ENCODE measurements at places on chromosomes 11 and 22.

DNA sequence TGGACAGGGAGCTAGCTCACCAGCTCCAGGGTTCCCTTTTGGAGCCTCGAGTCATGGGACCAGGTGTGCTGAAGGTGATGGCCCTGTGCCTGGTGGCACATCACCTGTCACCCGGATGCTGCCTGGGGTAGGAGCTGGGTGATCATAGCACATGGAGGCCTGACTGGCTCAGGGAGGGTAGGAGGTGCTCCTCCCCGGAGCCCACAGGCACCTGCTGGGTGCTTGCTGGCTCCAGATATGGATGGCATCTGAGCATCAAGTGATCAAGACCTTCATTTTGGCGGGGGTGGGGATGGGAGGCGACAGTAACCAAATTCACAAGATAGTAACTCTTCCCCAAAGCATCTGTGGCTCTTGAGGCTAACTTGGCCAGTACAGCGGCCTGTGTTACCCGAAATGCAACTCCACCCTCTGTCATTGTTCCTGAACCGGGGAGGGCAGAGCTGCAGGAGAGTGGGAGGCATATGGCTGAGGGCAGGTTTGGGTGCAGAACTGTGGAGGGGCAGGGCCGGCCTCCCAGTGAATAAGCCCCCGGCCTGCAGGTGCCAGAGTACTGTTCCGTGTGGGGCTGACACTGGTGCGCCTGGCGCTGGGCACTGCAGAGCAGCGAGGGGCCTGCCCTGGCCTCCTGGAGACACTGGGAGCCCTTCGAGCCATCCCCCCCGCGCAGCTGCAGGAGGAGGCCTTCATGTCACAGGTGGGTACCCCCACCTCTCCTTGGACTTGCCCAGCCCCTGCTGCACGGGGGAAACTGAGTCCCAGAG, 4.7 kb downstream of the TBC1D10C start:
- DNase-seq: no peak

DNA sequence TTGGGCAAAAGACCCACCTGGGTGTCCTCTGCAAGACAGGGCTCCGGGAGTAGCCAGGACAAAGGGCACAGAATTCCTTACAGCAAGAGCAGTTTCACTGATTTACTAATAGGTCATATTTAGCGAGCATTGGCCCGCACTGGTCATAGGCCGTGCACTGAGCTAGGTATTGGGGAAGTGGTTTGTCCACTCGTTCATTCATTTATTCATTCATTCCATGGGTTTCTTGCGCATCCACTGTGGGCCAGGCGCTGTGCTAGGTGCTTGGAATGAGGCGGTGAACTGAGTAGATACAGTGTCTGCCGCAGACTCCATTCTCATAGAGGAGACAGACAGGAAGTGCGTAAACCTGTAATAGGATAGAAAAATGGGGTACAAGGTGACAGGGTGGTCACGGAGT, 13.2 kb upstream of the LINC01488 start:
- DNase-seq: no peak

GRCh38 chr22:40237788-40238424, 60.2 kb downstream of the TNRC6B start:
- no peak for DNase-seq

DNA sequence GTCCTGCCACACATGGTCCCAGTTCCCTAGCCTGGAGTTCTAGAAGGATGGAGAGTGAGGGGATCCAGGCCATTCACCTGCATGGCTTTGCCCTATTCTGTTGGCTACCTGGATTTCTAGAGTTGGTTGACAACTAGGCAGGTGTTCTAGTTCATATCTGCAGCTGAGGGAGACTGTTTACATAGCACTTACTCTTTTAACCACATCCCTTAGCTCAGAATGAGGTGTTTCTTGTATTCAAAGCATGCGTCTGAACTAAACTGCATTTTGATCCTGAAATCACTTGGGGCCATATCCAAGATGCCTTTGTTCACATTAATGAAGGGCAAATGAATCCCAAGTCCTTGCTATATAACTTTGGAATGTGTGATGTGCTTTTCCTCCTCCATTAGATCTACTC, 60.9 kb downstream of the SYT13 start:
- DNase-seq: no peak

GRCh38 chr11:74532501-74533246, 39.1 kb upstream of the LIPT2 start:
- DNase-seq: no peak

GRCh38 chr22:24516301-24516737, 21.2 kb downstream of the UPB1 start:
- no peak for DNase-seq

DNA sequence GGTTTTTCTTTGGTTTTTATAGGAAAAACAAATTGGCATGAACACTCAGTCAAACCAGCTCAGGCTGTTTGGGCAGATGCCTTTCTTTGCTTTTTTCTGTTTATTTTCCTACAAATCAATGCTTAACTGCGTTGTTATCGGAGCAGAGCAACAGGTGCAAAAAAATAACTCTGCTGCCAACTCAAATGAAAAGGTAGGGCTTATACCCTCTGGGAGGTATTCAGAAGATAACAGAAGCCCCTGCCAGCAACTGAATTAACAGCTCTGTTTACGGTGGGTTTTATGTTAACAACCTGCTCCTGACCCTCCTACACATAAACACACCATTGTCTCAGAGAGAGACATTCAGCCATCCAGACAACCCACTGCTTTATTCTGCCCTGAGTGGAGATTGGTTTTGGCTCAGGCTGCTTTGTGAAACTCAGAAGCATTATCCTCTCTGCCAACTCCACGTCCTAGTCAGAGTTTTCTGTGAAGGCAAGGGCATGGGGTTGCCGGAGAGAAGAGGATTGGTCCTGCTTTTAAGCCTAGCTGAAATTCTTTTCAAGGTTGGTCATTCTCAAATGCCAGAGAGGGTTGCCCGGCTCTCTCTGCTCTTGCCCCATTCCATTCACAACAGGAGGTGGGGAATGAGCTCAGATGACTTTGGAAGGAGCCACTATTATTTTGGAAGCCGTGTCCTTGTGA, 11.4 kb downstream of the EHF start:
- no peak for DNase-seq

GRCh38 chr22:23251445-23252093, 71.3 kb downstream of the BCR start:
- peak; percentile 31 for DNase-seq

DNA sequence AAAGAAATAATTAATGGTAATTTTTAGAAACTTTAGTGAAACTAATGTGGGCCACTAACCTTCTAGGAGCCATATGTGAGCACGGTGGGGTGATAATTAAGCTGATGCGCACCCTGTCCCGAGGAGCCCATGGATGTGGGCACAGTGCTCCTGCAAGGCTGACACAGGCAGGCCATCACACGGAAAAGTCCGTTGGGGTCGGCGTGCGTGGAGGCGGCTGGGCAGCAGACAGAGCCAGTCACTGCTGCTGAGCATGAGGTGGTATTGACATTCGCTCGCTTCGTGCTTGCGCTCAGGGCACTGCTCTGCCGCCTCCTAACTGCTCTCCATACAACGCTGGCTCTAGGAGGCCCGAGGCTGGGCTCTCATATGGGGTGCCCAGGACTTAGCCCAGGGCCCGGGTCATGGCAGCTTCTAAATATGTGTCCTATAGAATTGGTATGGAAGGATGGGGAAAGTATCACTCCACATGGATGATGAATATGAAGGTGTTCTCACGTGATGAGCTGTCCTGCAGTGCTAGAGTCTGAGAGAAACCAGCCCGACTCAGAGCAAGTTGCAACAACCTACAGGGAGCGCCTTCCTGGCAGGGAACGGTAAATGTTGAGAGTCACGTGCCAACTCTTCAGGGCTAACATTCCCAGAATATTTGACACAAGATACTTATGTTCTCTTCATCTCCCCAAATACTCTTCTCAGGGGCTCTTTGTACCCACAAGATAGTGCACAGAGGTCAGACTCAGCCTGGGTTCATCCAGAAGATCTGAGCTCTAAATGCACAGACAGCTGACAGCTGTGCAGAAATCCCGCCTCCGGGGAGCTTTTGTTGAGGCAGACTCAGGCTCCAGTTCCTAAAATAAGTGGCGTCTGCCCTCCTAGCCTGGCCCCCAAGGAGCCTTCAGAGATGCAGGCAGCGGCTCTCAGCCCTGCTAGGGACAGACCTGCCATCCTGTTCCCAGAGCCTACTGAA, 50.6 kb upstream of the ARFGAP3 start:
- DNase-seq: no peak

- peak; percentile 8 for DNase-seq
Measured at GRCh38 chr11:93921695-93922468, 71.5 kb upstream of the VSTM5 start.

GRCh38 chr22:46366801-46367706, 31.5 kb downstream of the TRMU start:
- DNase-seq: no peak

DNA sequence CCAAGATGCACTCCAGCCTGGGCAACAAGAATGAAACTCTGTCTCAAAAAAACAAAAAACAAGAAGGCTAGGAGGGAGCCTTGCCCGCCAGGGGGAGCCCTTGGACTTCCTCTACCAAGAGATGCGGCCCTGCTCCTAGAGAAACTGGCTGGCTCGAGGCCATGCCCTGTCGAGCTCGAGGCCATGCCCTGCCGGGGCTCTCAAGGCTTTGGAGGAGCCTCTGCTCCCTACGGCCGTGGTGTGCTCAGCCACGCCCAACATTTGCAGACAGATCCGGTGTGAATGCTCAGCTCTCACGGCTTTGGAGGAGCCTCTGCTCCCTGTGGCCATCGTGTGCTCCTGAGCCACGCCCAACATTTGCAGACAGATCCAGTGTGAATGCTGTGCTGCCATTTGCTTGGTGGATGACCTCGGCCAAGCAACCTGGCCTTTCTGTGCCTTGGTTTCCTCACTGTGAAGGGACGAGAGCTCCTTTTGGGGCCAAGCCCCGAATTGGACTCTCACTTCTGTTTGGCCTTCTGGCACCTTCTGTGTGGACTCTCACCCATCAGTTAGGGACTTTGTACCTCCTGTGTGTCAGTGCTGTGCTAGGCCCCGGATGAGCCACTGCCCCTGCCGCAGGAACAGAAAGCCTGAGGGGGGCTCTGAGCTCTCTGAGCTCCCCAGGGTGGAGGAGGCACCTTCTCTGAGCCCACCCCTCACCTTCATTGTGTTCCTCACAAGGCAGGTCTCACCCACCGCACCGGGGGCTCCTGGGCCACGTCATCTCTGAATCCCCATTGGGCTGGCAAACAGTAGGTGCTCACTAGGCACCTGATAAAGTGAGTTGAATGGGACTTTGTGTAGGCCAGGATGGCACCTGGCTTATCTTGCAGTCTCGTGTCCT, 14.1 kb downstream of the C11orf24 start:
- peak; percentile 92 for DNase-seq

GRCh38 chr22:32334660-32335365, 22.9 kb upstream of the RFPL3 start:
- DNase-seq: no peak

- DNase-seq: no peak
Measured at GRCh38 chr11:21877151-21877550, 315.7 kb upstream of the ANO5 start.

DNA sequence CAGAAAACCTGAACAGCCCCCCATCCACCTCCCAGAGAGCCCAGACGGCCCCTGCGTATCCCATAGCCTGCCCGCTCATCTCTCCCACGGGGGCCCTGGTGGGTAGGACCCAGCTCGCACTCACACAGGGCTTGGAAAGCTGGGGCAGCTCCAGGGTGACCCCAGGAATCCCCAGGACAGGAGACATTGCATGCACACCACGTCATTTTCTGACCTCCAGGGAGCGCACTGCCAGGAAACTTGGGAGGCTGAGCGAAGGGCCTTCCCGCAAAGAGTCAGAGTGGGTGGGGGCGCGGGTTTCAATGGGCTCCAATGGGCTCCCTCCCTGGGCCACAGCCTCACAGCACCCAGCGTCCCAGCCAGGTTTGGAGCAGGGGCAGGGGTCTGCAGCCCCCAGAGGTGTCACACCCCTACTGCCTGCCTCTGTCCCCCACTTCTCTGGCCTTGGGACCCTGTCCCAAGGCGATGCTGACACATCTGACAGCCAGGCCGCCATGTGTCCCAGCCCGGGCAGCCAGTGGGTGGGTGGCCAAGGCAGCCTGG, 8.2 kb upstream of the SYT8 start:
- no peak for DNase-seq

GRCh38 chr11:17219016-17219415, 11.2 kb upstream of the PIK3C2A start:
- no peak for DNase-seq

DNA sequence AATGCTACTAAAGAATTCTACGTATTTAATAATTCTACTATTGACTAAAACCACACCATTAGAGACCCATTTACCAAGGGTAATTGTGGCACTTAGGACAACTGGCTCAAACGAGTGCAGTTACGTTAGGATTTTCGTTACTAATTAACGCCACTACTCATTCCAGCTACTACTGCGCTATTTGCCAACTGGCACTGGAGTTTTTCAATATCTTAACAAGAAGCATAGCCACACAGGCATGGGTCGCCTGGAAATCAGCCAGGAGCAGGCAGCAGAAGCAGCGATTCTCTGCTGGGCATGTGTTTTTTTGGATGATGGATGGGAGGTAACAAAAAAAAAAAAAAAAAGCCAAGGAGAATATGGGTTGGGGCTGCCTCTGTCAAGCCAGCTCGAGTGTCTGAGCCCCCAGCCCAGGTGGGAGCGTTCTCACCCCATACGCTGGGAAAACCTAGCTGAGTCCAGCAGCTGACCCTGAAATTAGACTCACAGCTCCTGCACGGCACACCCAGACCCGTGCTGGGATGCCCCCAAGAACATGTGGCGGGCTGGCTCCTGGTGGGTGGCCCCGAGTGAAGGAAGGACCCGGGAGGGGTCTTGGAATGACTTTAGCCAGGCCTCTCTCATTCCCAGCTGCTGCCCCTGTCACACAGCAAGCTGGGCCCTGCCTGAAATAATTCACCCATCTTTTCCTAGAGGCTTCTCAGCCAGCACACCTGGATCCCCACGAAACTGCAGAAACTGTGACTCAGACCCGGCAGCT, 214.0 kb downstream of the BRD1 start:
- DNase-seq: no peak

DNA sequence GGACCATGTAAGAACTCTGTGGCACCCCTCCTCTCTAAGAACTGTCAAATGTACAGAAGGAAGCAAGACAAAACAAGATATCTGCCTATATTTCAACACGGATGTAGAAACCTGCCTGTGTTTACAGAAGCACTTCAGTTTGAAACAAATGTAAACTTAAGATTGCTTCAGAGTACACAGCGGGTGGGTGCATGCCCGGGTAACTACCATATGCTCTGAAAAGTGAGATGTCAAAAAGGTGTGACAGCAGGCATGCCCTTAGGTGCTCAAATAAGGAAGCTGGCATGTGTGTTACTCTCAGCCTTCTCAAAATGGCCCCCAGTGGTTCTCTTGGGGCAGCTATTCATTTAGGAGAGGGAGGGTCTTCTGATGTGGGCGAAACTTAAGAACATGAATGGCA, 5.2 kb downstream of the ACP2 start:
- no peak for DNase-seq
